ENCODE measurements at places on chromosomes 4 and X. TPM values are rescaled to one million over a fixed set of nuclear protein-coding genes. Genes with fewer than 3 reads are reported as not detected.

DNA sequence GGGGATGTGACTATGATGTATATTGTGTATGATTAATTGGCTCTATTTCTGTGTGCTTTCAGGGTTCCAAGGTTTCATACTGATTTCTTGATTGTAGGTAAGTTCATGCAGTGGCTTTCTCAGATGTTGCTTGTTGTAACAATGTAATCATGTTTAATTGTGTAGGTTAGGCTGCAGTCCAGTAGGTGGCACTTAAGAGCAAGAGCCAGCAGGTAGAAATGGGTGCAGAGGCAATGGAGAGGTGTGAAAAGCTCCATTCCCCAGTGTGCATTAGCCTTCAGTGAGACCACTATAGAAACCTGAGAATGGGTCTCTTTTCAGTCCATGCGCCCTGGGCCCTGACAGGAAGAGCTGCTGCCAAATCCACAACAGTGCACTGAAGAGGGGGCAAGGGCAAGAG is 28.2 kb downstream of the DCAF12L2 start:
- no peaks in the 10 kb centered on the region for H3K36me3 ChIP-seq
- no peak overlapping the region for H3K27ac ChIP-seq
- H3K4me1 ChIP-seq = no peaks in the 10 kb centered on the region
- no peak overlapping the region for H3K4me3 ChIP-seq
- no peak for DNase-seq

DNA sequence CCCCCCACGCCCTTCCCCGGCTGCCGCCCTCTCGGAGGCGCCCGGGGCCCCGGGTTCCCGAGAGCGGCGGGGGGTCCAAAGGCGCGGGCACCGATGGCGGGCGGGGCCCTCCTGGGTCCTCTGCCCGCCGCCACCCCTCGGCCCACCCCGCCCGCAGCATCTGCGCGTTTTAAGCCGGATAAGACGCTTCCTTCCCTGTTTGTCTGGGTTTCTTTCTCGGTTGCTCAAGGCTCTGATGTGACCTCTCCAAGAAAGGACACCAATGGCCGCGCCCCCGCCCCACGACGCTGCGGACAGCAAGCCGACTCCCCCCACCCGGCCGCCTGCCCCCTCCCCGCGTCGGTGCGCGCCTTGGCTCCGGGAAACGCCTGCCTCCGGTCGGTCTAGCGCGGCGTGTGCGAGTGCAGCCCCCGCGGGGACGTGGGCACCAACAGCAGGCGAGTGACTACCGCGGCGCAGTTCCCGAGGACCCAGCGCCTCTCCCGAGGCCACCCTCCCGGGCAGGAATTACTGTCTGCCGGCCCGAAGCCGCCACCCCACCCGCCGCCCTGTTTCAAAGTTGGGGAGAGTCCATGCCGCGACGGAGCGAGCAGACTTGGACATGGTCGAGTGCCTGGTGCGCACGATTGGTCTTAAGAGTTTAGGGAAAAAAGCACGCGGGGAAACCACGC is 21.1 kb upstream of the HMX1 start:
- no peaks in the 10 kb centered on the region for H3K4me1 ChIP-seq
- no peaks in the 10 kb centered on the region for H3K36me3 ChIP-seq
- peaks cover 49% of the 10 kb centered on the region for H3K27me3 ChIP-seq

GRCh38 chr4:24024157-24024556 is 134.3 kb upstream of the PPARGC1A start:
- no peaks in the 10 kb centered on the region for H3K4me1 ChIP-seq
- no peaks in the 10 kb centered on the region for H3K36me3 ChIP-seq
- H3K27ac ChIP-seq = no peak overlapping the region

DNA sequence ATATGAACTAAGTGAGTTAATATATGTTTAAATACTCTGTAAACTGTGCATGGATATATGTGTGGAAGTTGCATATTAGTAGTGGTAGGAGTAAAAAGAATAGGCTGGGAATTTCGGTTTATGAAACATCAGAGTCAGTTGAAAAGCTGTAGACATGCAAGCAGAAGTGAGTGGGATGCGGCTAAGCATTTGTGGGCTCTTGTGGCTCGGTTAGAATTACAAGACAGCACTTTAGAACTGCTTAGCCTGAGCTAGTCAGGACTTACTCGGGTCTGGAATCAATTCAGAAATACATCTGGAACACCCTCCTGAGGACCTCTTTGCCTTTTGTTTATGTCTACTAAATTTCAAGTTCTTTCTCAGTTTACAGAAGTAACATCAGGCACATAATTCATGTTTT is 93.6 kb downstream of the AFF2 start:
- H3K4me1 ChIP-seq = no peaks in the 10 kb centered on the region
- H3K27ac ChIP-seq = no peak overlapping the region
- H3K4me3 ChIP-seq = no peak overlapping the region
- no peak for DNase-seq
- no peaks in the 10 kb centered on the region for H3K36me3 ChIP-seq
- H3K27me3 ChIP-seq = no peaks in the 10 kb centered on the region

DNA sequence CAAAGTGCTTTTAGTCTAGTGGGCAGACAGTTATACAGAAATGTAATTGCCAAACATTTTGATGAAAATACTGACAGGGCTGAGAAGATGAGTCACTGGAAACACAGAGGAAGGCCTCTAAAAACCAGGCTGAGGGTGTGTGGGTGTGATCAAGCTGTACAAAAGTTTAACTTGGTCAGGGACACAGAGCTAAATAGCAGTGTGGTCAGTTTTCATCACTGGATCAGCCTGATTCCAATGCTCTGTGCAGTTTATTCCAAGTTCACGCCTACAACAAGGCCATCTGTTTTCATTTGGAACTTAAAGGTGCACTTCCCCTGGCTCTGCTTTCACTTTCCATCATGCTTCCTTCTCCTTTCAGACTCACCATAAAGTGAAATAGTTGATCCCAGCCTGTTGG is 10.6 kb downstream of the CENPVL3 start:
- peak; percentile 23 for DNase-seq
- peaks cover 8% of the 10 kb centered on the region for H3K27me3 ChIP-seq
- H3K27ac ChIP-seq = no peak overlapping the region
- no peaks in the 10 kb centered on the region for H3K36me3 ChIP-seq
- H3K4me1 ChIP-seq = peaks cover 11% of the 10 kb centered on the region
- H3K4me3 ChIP-seq = no peak overlapping the region

GRCh38 chr4:15659768-15660570 is 4.8 kb upstream of the FBXL5 start:
- H3K27me3 ChIP-seq = no peaks in the 10 kb centered on the region
- no peak overlapping the region for H3K4me3 ChIP-seq
- H3K36me3 ChIP-seq = peaks cover 3% of the 10 kb centered on the region
- DNase-seq = peak; percentile 22
- H3K4me1 ChIP-seq = peaks cover 35% of the 10 kb centered on the region

DNA sequence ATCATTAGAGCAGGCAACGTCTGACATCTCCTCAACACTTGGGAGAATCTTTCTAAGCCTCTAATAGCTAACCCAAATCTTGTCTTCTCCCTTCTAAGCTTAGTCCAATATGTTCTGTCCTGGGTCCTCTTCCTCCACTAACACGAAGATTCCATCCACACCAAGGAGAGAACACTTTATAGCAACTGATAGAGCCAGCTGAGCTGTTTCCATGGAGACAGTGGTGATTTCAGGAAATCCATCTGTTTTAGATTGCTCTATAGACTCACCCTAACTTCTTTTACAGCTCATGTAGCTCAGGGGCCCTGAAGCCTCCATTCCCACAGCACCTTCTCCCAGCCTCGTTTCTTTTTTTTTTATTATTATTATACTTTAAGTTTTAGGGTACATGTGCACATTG is 37.4 kb downstream of the SCD5 start:
- H3K36me3 ChIP-seq = no peaks in the 10 kb centered on the region
- no peak overlapping the region for H3K27ac ChIP-seq
- no peak overlapping the region for H3K4me3 ChIP-seq
- DNase-seq = no peak
- H3K4me1 ChIP-seq = no peaks in the 10 kb centered on the region

DNA sequence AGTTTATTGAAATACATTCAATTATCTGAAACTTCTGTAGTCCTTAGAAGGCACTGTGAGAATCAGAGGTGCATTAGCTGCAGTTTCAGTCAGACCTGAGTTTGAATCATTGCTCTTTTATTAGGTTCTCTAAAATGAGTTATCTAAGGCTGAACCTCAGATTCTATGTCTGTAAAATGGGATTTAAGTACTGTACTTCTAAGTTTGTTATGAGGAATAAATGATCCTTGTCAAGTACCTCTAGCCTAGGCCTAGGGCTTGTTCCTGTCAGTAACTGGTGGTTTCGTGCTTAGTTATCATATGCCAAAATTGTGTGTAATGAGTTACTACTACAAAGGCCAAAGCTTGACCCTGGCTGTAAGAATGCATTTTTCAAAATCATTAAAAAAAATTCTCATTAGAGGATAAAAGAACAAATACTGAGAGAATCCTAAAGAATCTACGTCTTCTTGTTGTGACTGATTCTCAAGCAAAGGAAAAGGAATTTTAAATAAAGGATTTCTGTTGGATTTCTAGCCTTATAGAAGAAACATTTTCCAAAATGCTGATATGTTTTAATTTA is 65.8 kb downstream of the SLIT2 start:
- H3K27ac ChIP-seq = no peak overlapping the region
- H3K27me3 ChIP-seq = no peaks in the 10 kb centered on the region
- no peaks in the 10 kb centered on the region for H3K4me1 ChIP-seq
- no peak overlapping the region for H3K4me3 ChIP-seq

GRCh38 chr4:82898322-82899243 is 2.0 kb upstream of the THAP9 start:
- DNase-seq = peak; percentile 55
- peaks cover 25% of the 10 kb centered on the region for H3K36me3 ChIP-seq
- H3K27ac ChIP-seq = no peak overlapping the region
- peaks cover 39% of the 10 kb centered on the region for H3K4me1 ChIP-seq
- no peak overlapping the region for H3K4me3 ChIP-seq

- DNase-seq = no peak
- H3K4me1 ChIP-seq = no peaks in the 10 kb centered on the region
- peaks cover 37% of the 10 kb centered on the region for H3K36me3 ChIP-seq
- H3K4me3 ChIP-seq = no peak overlapping the region
- no peak overlapping the region for H3K27ac ChIP-seq
- H3K27me3 ChIP-seq = no peaks in the 10 kb centered on the region
Measured at GRCh38 chr4:3209551-3210325, 39.2 kb upstream of the MSANTD1 start.

DNA sequence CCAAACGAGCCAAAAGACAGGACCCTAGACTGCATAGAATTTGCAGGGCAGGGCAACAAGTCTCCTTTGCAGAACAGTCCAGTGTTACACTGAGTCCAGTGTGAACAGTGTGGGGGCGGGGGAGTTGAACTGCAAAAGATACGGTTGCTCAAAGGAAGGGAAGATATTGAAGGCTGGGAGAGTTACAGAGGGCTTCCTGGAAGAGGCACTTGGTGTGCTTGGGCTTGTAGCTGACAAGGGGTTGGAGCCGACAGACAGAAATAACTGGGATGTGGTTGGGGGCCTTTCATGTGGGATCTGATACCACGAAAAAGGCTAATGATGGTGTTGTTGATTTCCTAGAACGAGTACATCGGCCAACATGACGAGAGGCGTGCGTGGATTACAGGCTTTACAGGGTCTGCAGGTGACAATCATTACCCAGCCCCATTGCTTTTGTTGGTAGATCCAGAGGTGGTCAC is 6.1 kb downstream of the XPNPEP2 start:
- H3K4me3 ChIP-seq = peak overlapping the region; percentile 1
- H3K36me3 ChIP-seq = no peaks in the 10 kb centered on the region
- peaks cover 40% of the 10 kb centered on the region for H3K4me1 ChIP-seq
- peak overlapping the region; percentile 72 for H3K27ac ChIP-seq
- peak; percentile 75 for DNase-seq
- H3K27me3 ChIP-seq = no peaks in the 10 kb centered on the region

DNA sequence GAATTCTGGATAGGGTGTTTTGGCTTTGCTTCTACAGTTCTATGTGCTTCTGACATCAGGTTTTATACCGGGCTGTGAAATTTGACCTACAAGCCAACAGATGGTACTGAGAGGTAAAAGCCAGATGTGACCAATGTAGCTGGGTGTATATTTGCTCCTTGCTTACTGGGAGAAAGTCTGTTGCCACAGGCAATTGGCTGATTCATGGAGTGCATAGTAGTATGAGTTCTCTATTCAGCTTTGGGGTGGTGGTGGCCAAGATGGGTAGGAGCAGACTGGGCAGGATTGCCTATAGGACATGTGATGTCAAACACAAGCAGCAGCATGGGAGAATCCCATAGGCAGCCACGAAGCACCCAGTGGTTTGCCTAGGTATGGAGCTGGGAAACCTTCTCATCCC is 1827.0 kb downstream of the C4orf33 start:
- no peaks in the 10 kb centered on the region for H3K36me3 ChIP-seq
- no peak overlapping the region for H3K27ac ChIP-seq
- H3K4me1 ChIP-seq = no peaks in the 10 kb centered on the region
- DNase-seq = no peak
- no peak overlapping the region for H3K4me3 ChIP-seq

Gene PPBP
- total RNA-seq = not detected

Gene POU3F4
- not detected for total RNA-seq

Gene FGFBP1
- not detected for total RNA-seq

Gene ITIH6
- not detected for total RNA-seq

Gene MORC4
- total RNA-seq = 8.2 TPM

Gene MAML3
- 2.4 TPM for total RNA-seq

All from activated CD8-positive, alpha-beta T cell treated with anti-CD3 and anti-CD28 coated beads for 36 hours (primary cell).